ENCODE measurements at places on chromosomes 4 and X.

DNA sequence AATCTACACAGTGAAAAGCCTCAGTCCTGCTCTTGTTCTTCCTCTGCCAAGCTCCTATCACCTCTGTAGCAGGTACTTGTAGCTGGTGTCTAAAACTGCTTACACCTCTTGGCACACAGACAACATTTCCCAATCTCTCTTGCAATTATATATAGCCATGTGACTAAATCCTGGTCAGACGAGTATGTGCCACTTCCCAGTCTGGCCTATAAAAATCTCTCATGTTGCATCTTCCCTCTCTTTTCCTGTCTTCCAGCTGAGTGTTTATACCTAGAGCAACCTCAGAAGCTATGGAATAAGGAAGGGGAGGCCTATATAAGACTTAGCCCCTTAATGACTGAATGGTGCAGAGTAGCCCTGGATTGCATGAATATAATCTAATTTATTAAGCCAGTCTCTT, 105.8 kb downstream of the RNF150 start:
- no peaks in the 10 kb centered on the region for H3K36me3 ChIP-seq
- peaks cover 2% of the 10 kb centered on the region for H3K27me3 ChIP-seq
- DNase-seq: no peak
- H3K27ac ChIP-seq: no peak overlapping the region
- H3K4me1 ChIP-seq: no peaks in the 10 kb centered on the region

DNA sequence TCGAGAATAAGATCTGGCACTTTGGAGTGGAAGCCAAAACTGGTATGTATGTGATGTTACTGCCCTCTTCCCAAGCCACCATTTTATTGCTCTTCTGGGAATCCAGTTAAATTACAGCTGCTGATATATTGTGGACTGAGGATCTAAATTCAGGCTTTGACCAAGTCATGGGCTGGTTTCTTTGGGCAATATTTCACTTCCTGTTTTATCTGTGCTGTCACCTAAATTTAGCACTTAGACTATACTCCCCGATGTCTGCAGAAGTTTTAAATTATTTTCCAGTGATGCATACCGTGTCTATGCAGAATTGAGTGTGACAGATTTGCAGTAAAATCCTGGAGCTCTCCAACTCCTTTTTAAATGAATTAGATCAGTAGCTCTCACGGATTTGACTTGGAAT, 100.0 kb downstream of the TEX13A start:
- H3K27me3 ChIP-seq: no peaks in the 10 kb centered on the region
- no peak for DNase-seq
- H3K4me3 ChIP-seq: no peak overlapping the region
- no peaks in the 10 kb centered on the region for H3K4me1 ChIP-seq
- no peaks in the 10 kb centered on the region for H3K36me3 ChIP-seq

- H3K4me1 ChIP-seq: no peaks in the 10 kb centered on the region
- no peak for DNase-seq
- no peaks in the 10 kb centered on the region for H3K36me3 ChIP-seq
- no peak overlapping the region for H3K27ac ChIP-seq
- H3K27me3 ChIP-seq: no peaks in the 10 kb centered on the region
Observed at GRCh38 chr4:96786306-96786705, 946.4 kb downstream of the PDHA2 start.

DNA sequence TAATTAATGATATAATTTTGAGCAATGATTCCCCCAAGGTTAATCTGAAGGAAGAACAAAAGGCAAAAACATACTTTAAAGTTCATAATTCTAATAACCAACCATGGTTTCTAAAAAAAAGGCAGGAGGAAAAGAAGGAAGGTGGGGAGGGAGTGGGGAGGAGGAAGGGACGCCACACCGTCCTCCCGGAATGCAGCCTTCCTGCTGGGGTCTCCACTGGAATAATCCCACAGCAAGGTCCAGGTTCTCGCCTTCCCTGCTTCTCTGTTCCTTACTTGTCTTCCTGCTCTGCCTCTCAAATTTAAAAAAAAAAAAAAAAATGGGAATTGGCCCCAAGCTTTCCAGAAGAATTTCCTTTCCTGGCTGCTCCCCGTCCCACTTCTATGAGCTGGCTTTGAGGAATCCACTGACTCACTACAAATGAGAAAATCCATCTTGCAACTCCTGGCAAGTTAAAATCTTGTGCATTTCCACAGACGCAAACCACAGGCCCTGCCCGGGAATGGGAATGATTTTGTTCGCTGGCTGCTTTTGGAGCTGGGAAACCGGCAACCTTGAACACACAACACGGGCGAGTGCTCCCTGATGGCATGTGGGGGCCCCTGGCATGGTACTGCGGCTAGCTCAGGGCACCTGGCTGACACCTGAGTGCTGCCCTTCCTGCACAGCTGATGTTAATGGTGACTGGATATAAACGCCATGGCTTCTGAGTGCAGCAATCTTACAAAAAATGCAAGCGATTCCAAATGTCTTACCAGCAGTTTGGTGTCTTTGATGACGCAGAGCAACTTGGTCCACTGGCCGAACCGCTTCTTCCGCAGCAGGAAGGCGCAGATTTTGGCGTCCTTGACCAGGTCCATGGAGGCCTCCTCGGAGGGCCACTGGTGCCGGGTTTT, 97.0 kb downstream of the AFAP1 start:
- H3K4me3 ChIP-seq: no peak overlapping the region
- H3K4me1 ChIP-seq: peaks cover 53% of the 10 kb centered on the region
- H3K36me3 ChIP-seq: peaks cover 61% of the 10 kb centered on the region
- DNase-seq: peak; percentile 81

GRCh38 chr4:104418286-104418685, 76.4 kb downstream of the CXXC4 start:
- no peaks in the 10 kb centered on the region for H3K36me3 ChIP-seq
- H3K4me1 ChIP-seq: no peaks in the 10 kb centered on the region
- no peak overlapping the region for H3K27ac ChIP-seq
- no peak overlapping the region for H3K4me3 ChIP-seq
- H3K27me3 ChIP-seq: no peaks in the 10 kb centered on the region
- no peak for DNase-seq

GRCh38 chr4:959338-960139, 13.8 kb downstream of the DGKQ start:
- H3K4me3 ChIP-seq: no peak overlapping the region
- no peak for DNase-seq
- H3K4me1 ChIP-seq: no peaks in the 10 kb centered on the region
- no peak overlapping the region for H3K27ac ChIP-seq
- no peaks in the 10 kb centered on the region for H3K27me3 ChIP-seq
- peaks cover 7% of the 10 kb centered on the region for H3K36me3 ChIP-seq

DNA sequence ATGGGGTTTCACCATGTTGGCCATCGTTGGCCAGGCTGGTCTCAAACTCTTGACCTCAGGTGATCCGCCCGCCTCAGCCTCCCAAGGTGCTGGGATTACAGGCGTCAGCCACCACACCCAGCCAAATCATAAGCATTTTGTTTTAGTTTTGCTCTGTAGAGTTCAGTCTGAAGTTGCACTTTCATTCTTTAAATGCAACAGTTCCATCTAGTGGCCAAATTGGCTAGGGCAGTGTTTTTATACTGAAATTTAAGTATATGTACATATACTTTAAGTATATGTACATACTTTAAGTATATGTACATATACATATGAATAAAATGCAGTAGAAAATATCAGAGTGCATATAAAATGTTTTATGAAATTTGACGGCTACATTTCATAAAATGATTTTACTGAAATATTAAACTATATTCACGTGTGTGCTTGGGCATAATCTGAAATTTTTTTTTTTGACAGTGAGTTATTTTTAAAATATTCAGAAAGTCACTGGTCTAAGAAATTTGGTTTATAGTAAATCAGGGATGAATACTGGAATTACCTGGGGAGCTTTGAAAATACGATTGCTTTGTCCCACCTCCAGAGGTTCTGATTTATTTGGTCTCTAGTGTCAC, 145.5 kb downstream of the NWD2 start:
- H3K4me3 ChIP-seq: no peak overlapping the region
- H3K27ac ChIP-seq: no peak overlapping the region
- no peaks in the 10 kb centered on the region for H3K36me3 ChIP-seq

- H3K36me3 ChIP-seq: no peaks in the 10 kb centered on the region
- no peak overlapping the region for H3K4me3 ChIP-seq
- H3K27me3 ChIP-seq: no peaks in the 10 kb centered on the region
- H3K27ac ChIP-seq: no peak overlapping the region
- no peaks in the 10 kb centered on the region for H3K4me1 ChIP-seq
Observed at GRCh38 chr4:107432451-107432850, 287.6 kb downstream of the PAPSS1 start.

- no peak overlapping the region for H3K27ac ChIP-seq
- H3K36me3 ChIP-seq: no peaks in the 10 kb centered on the region
- H3K27me3 ChIP-seq: no peaks in the 10 kb centered on the region
- H3K4me1 ChIP-seq: no peaks in the 10 kb centered on the region
- H3K4me3 ChIP-seq: no peak overlapping the region
Observed at GRCh38 chrX:110509755-110510532, 151.3 kb downstream of the RTL9 start.

DNA sequence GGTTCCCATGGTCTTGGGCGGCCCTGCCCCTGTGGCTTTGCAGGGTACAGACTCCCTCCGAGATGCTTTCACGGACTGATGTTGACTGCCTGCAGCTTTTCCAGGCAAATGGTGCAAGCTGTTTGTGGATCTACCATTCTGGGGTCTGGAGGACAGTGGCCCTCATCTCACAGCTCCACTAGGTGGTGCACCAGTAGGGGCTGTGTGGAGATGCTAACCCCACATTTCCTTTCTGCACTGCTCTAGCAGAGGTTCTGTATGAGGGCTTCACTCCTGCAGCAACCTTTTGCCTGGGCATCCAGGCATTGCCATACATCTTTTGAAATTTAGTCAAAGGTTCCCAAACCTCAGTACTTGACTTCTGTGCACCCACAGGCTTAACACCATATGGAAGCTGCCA, 176.1 kb downstream of the DCAF12L1 start:
- DNase-seq: no peak
- H3K4me1 ChIP-seq: no peaks in the 10 kb centered on the region
- no peak overlapping the region for H3K27ac ChIP-seq
- no peaks in the 10 kb centered on the region for H3K27me3 ChIP-seq
- H3K36me3 ChIP-seq: no peaks in the 10 kb centered on the region

GRCh38 chrX:24498181-24498580, 33.1 kb downstream of the PDK3 start:
- H3K4me3 ChIP-seq: no peak overlapping the region
- peaks cover 14% of the 10 kb centered on the region for H3K4me1 ChIP-seq
- peaks cover 5% of the 10 kb centered on the region for H3K36me3 ChIP-seq
- H3K27me3 ChIP-seq: no peaks in the 10 kb centered on the region
- no peak for DNase-seq
- no peak overlapping the region for H3K27ac ChIP-seq

DNA sequence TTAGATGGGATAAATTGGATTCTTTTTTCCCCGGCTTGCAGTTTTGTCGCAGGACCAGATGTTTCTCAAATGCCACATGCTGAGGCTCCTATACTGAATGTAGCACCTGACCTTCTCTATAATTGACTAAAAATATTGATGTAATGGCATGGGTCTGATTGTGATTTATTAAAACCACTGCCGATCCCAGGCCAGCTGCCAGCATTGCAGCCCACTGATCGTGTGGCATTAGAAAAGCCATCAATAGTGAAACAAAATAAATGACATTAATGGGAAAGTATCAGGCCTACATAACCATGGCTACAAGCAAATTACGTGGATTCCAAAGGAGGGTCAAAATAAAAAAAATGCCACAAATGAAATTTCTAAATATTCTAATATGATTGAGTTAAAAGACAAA, 98.7 kb downstream of the MAB21L2 start:
- no peaks in the 10 kb centered on the region for H3K27me3 ChIP-seq
- no peak overlapping the region for H3K27ac ChIP-seq
- peaks cover 5% of the 10 kb centered on the region for H3K4me1 ChIP-seq
- H3K36me3 ChIP-seq: peaks cover 11% of the 10 kb centered on the region
- DNase-seq: no peak

GRCh38 chr4:118278473-118279274, 74.1 kb downstream of the PRSS12 start:
- H3K4me3 ChIP-seq: peak overlapping the region; percentile 88
- H3K36me3 ChIP-seq: peaks cover 39% of the 10 kb centered on the region
- peak; percentile 98 for DNase-seq
- no peaks in the 10 kb centered on the region for H3K27me3 ChIP-seq

GRCh38 chr4:184196730-184197385, 20.8 kb downstream of the ENPP6 start:
- H3K27me3 ChIP-seq: no peaks in the 10 kb centered on the region
- H3K4me1 ChIP-seq: peaks cover 4% of the 10 kb centered on the region
- DNase-seq: no peak
- no peak overlapping the region for H3K4me3 ChIP-seq
- H3K27ac ChIP-seq: no peak overlapping the region

DNA sequence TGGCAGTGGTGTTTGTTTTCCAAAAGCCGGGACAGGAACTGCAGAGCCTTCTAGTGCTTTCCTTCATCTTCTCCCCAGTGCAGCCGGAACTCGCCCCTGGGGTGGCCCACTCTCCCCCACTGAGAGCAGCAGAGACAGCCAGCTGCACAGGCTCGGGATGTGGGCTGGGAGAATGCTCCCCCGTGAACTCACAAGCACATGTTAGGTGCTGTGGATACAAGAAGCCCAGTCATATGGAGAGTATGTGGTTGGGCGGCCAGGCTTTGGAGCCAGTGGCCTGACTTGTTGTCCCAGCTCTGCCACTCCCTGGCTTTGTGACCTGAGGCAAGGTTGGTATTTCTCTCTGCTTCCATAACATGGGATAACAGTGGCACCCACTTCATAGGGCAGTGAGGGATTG, 9.4 kb upstream of the KIAA0232 start:
- H3K4me3 ChIP-seq: no peak overlapping the region
- H3K27ac ChIP-seq: no peak overlapping the region
- H3K4me1 ChIP-seq: no peaks in the 10 kb centered on the region
- H3K36me3 ChIP-seq: no peaks in the 10 kb centered on the region

DNA sequence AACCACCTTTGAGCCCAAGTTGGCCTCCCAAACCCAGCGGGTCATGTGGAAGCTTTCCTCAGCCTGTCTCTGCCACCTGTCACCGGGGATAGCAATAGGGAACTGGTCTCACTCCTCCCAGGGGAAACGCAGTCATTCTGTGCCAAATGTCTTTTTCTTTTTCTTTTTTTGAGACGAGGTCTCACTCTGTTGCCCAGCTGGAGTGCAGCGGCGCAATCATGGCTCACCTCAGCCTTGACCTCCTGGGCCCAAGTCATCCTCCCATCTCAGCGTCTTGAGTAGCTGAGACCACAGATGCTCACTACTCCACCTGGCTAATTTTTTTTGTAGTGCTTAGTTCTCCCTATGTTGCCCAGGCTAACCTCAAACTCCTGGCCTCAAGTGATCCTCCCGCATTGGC, 40.3 kb downstream of the MED28 start:
- H3K27ac ChIP-seq: no peak overlapping the region
- DNase-seq: no peak
- H3K4me1 ChIP-seq: no peaks in the 10 kb centered on the region
- no peak overlapping the region for H3K4me3 ChIP-seq
- H3K27me3 ChIP-seq: no peaks in the 10 kb centered on the region
- no peaks in the 10 kb centered on the region for H3K36me3 ChIP-seq

GRCh38 chr4:76762137-76763130, 135.5 kb downstream of the SOWAHB start:
- no peak overlapping the region for H3K4me3 ChIP-seq
- no peak for DNase-seq
- no peaks in the 10 kb centered on the region for H3K27me3 ChIP-seq

Measured in RWPE2 (cell line).